ENCODE measurements at places on chromosomes 6 and 20. TPM values are rescaled to one million over a fixed set of nuclear protein-coding genes. Genes with fewer than 3 reads are reported as not detected.

Gene PRL
- total RNA-seq: not detected

Gene NOTCH4
- 52.3 TPM for total RNA-seq

Gene LAMA2
- 43.3 TPM for total RNA-seq

Gene WFDC12
- total RNA-seq: not detected

Gene TNF
- under 0.01 TPM for total RNA-seq

Gene GUCA1A
- not detected for total RNA-seq

Gene E2F1
- 11.4 TPM for total RNA-seq

Gene PAK5
- total RNA-seq: not detected
